Forelimb muscle (tissue), 1 donor: ENCODE measurements at places on chromosomes 4 and X. TPM values are rescaled to one million over a fixed set of nuclear protein-coding genes. Genes with fewer than 3 reads are reported as not detected.
A peak's percentile ranks its signal among the peaks of the same experiment; 100 is the strongest.

Gene SSX2
- not detected for polyA plus RNA-seq

GRCh38 chr4:2924286-2924685, 38.9 kb downstream of the NOP14 start:
- DNase-seq = no peak

GRCh38 chr4:8477095-8477635, 36.6 kb downstream of the TRMT44 start:
- no peak for DNase-seq

Gene GASK1B
- polyA plus RNA-seq = 46.4 TPM

Gene HTR2C
- polyA plus RNA-seq = not detected

Gene ZFYVE28
- 1.7 TPM for polyA plus RNA-seq

DNA sequence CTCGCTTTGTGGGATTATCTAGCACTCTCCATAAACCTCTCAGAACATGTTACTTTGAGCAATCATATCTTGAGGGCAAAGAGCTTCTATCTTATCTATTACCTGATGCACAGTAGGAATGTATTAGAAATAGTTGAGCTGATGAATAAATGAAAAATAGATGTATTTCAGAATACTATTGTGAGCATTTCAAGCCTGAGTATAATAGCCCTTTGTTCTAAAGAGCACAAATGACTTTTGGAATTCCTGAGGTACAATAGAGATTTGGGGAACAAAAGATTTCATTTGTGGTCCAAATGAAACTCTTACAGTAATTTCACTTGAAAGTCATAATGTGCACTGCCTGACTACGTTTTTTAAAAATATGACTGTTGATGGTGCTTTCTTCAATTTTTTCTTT, 159.5 kb downstream of the UGT8 start:
- no peak for DNase-seq

- no peak for DNase-seq
Observed at GRCh38 chr4:161256172-161256571, 907.6 kb downstream of the FSTL5 start.

Gene CRLF2
- 0.08 TPM for polyA plus RNA-seq

Gene DMP1
- 0.05 TPM for polyA plus RNA-seq

DNA sequence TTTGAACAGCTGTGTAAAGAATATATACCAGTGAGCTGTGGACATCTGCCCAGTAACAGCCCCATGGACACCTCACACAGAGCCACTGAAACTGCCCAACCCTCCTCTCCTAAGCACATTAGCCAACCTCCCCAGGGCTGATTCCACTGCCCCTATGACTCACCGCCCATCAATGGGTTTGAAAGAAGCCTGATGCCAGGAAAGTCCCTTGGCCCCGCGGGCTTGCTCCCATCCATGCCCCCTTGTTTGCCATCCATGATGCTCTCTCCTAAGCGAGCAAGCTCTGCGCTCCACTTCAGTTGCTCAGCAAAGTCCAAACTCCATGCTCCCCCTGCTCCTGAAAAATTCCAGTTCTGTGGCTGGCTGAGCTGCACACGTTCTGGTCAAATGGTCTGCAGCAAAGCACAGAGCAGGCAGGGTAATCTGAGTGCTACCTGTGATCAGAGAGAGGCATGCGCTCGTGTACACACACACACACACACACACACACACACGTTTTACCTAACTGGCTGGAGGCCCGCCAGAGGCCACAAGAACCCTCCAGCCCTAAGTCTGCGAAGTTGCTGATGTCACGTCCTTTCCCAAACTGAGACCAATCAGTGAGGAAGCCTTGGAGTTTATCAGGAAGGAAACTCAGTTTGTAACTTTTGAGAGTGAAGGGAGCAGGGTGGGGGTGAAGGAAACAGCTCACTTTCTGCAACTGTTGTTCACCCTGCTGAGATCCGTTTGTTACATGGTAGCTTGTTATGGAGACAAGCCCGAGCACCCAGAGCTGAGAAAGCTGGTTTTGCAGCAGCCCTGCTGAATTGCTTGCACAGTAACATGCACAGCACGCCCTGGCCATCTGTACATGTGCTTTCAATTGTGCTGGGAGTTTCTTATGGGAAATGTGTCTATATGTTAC, at the start of gene ASB9:
TSS of gene ASB9 (minus strand) at position 466 of the 904 bp plus-strand sequence. CDS start at position 257, 209 bp downstream.
- DNase-seq = no peak

Gene ERCC6L
- polyA plus RNA-seq = 1.7 TPM

Gene SCARB2
- 139 TPM for polyA plus RNA-seq

GRCh38 chr4:86558797-86559196, 35.3 kb upstream of the PTPN13 start:
- no peak for DNase-seq

GRCh38 chr4:41069838-41070237, 144.5 kb downstream of the APBB2 start:
- DNase-seq = no peak

GRCh38 chr4:41379230-41379629, 122.5 kb downstream of the UCHL1 start:
- no peak for DNase-seq

DNA sequence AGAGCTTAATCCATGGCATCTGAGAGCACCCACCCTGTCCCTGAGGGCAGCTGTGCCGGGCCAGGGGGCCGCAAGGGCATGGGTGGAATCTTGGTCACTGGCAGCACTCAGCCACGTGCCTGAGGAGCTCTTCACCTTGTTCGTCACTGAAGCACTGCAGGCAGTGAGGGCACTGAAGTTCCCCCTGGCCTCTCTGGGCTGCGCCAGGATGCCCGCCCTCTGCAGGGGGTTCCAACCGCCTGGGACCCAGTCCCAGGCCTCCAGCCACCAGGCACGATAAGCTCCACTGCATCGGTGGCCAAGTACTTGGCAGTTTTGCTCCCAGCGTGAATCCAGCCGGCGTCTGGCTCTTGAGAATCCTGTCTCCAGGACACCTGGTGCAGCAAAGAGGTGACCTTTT, 96.4 kb upstream of the MED14 start:
- no peak for DNase-seq

Gene SLC10A6
- polyA plus RNA-seq = 0.18 TPM

- DNase-seq = no peak
Observed at GRCh38 chr4:69120870-69121269, 24.6 kb downstream of the UGT2B7 start.

- no peak for DNase-seq
Observed at GRCh38 chrX:153476666-153477363, 6.4 kb upstream of the HAUS7 start.

Gene USP26
- not detected for polyA plus RNA-seq

DNA sequence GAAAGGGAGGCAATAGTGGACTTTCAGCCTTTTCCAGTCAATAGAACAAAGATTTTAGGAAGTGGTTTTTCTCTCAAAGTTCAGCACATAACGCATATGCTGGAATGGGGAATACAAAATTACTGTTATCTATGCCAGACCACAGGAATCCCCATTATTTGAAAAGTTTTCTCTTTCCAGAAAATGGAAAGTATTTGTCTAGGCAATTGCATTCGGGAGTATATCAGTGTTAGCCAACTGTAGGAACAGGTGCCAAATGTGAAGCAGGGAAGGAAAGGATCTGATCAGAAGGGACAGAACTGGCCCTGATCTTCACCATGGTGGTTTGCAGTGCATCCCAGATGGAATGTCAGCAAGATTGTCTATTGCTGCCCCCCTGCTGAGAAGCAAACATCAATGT, 213.6 kb downstream of the CPE start:
- peak; percentile 45 for DNase-seq

DNA sequence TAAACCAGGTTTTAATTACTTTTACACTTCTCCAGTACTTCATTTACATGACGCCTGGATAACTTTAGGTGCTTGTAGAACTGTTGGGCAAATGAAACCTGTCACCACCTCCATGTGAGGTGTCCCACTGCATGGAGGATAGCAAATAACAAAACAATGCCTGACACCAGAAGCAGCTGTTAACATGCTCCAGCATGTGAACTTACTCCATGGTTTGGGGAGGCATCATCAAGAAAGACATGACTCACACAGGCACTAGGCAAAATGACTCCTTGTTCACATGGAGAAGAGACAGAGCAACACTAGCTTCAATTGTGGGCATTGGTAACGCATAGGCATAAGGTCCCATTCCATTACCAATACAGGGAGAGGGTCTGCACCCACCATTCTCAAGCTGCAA, 198.1 kb upstream of the F9 start:
- DNase-seq = no peak

Gene CYBB
- 17.6 TPM for polyA plus RNA-seq

DNA sequence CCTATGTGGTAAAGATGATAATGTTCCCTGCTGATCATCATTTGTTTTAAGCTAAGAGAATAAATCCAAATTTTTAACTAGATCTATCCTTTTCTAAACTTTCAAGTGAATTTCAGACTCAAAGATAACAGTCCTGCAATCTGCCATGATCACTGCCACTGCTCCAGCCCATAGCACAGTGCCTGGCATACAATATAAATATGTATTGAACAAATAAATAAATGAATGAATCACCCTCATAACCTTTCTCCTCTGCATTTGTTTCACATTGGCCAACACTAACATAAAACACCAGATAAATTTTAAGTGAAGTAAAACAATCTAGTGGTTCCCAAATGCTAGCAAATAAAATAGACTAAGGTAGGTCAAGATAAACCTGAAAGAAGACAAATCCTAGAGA, 439.0 kb downstream of the GPM6A start:
- DNase-seq = no peak

DNA sequence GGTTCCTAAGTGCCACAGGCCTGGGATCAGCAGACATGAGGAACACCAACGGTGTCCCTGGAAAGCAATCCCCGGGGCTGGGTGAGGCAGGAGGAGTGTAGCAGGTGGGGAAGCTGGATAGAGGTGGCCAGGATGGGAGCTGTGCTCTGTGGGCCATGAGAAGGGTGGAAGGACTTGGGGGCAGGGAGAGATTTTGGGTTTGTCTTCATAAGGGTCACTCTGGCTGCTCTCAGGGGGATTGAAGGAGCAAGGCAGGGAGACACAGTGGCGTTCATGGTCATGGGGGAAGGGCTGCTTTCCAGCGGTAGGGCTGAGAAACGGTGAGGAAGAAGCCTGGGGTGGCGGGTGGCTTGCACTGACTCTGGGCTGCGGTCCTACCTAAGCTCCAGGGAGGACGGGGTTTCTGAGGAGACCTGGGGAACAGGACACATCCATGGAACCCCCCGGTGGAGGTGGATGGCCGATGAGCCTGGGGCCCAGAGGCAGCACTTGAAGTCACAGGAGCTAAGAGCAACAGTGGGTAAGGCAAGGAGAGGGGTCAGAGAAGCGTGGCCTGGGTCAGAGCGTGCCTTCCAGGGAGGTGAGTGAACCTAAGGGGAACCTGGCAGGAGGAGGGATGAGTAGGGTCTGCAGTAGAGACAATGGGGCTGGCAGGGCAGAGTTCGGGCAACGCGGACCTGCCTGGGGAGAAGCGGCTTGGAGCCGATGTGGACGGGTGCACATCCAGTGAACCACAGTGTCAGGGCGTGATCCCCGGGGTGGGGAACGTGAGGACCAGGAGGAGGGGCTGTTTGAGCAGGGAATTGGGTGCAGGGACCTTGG, 12.4 kb upstream of the CTBP1 start:
- DNase-seq = no peak

GRCh38 chr4:4842476-4843441, 16.7 kb upstream of the MSX1 start:
- DNase-seq = no peak

Gene SLC2A9
- polyA plus RNA-seq = 3.4 TPM

Gene GPM6B
- 17.8 TPM for polyA plus RNA-seq

GRCh38 chr4:160117686-160118085, 1014.8 kb downstream of the RAPGEF2 start:
- DNase-seq = no peak

Gene GAGE12E
- polyA plus RNA-seq = not detected

GRCh38 chr4:105613306-105613705, 60.9 kb downstream of the ARHGEF38 start:
- DNase-seq = no peak

GRCh38 chr4:111649308-111649707, 495.9 kb upstream of the FAM241A start:
- DNase-seq = no peak

- no peak for DNase-seq
Observed at GRCh38 chr4:72319601-72320021, 249.4 kb downstream of the ADAMTS3 start.

Gene PARM1
- 53.1 TPM for polyA plus RNA-seq

Gene TBX22
- 0.09 TPM for polyA plus RNA-seq

DNA sequence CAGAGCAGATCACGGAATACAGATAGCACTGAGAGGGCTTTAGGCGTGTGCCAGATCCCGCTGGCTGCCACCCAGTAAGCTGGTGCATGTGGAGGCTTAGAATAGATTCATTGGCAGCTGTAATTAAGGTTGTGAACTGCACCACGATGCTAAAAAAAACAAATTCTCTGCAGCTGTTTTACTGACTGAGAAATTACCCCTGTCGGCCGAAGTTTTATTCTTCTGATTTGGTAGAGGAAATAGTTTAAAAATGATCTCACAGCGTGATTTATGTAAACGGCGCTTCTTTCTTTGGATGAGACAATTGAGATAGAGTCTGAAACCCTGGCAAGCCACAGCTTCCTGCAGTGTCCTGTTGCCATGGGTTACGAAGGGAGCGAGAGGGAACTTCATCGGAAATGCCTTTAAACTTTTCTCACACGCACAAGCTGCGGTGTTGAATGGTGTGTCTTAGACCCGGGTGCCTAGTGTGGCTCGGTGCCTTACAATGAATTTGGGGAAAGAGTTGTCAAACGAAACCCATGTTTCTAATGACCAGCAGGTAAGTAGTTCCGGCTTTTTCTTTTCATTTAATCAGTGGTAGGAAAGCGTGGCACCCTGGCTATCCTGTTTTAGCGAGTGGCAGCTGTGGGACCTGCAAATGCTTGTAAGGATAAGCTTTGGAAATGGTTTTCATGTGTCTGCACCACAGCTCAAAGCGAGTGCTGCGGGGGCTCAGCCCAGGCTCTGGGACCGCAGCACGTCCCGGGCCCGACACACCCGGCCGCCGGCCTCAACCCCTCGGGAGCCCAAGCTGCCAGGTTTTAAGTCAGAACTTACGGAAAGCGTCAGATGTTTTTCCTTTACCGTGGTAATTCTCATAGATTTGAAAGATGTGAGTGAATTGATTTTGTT, 71.7 kb upstream of the HGFAC start:
- DNase-seq = no peak

Gene ANOS1
- 27.7 TPM for polyA plus RNA-seq

DNA sequence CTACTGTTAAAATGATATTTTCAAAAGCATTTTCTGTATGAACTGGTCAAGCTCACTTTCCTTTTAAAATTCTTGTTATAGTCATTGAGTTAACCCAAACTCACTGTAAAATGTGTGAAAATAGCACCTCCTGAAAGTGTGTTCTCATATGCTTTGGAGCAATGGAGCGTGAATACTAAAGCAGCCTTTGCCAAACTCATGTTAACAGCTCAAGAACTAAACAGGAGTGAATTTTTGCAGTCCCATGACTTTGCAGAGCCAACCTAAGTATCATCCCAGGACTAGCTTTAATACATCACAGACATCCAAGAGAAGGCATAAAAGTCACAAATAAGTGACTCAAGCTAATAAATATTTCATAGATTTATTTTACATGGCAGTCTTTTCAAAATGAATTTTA, 2.3 kb downstream of the AMMECR1 start:
- DNase-seq = no peak

DNA sequence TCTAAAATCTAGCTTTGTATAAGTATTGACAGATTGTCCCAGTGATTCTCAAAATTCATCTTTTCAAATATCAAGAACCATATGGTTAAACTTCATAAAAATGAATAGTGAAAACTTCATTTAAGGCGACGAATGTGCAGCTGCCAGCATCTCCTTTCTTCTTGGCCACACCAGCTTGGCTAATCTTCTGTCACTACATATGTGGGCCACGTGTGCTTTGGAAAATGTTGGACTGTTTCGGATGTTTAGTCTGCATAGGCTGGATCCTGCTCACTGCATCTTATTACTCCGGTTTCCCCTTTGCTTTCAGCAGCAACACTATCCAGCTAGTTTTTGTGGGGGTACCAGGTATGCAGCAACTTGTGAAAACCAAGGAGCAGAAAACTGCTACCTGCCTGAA, 221.9 kb downstream of the BMPR1B start:
- no peak for DNase-seq

- DNase-seq = no peak
Observed at GRCh38 chr4:25065932-25066590, 35.3 kb upstream of the LGI2 start.

Gene TKTL2
- not detected for polyA plus RNA-seq
